Activated gamma-delta T cell (primary cell): ENCODE measurements at places on chromosomes 7 and 10.

DNA sequence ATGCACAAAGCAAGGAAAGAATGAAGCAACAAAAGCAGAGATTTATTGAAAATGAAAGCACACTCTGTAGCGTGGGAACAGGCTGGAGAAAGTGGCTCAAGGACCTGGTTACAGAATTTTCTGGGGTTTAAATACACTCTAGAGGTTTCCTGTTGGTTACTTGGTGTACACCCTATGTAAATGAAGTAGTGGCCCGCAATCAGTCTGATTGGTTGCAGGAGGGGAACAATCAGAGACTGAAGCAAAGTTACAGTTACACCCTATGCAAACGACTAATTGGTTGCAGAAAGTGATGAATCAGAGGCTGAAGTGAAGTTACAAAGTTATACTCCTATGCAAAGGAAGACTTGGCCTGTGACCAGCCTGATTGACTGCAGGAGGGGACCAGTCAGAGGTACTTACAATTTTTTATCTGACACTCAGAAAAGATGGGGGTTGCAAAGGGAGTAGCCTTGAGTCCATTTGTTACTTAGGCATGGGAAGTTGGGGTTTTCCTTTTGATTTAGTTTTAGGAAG, 3.6 kb upstream of the MTPN start:
- no peak for DNase-seq

DNA sequence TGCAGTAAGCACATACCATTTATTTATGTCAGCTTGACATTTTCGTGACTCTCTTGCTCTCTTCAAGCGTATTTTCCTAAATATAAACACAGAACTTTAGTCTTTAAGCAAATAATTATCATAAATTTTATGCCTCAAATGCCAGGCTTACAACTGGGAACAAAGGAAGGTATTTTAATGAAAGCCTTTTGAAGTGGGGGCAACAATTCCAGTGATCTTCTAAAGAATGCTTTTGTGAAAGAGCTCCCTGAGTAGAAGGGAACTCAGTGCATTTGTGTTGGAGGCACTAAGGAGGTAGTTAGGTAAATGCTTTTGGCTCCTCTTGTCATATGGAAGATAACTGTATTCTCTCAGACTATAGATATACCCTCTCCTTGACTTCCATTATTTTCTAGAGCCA, 104.9 kb downstream of the VPS50 start:
- no peak for DNase-seq

DNA sequence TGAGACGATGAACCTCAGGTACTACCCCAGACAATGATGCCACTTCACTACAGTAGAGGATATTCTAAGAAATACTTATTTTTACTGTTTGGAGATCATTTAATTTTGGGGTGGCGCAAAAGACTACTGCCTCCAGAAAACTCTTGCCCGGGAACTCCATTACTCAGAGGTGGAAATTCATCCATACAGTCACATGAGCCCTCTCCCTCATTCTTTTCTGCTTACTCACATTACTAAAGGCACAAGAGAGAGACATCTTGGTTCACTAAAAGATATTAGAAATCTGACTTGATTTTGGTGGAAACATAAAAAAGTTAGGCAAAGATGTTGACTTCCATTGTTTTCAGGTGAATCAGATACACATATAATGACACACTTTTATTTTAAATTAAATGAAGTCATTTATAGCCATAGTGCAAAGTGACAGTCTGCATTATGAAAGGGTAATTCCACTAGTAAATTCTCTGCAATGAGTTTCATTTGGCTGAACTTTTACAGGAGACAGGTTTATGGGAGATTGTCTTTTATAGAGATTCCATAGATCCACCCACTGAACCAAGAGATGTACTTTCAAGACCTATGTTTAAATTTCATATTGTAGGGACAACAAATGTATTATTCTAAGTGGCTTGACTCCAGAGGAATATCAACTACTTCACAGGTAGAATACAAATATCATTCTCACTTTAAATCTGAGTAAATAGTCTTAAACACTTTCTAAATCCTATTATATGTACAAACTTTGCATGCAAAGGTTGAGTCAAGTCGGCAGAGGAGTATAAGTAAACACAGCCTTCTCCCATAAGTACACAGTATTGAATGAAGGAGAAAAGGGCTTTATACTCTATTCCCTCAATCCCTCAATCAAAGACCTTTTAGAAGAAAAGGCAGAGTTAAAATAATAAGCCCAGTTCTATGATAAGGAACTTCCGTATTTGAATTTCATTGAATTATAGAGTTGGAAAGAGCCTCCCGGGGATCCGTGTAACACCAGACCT, 18.8 kb downstream of the NEBL start:
- no peak for DNase-seq

DNA sequence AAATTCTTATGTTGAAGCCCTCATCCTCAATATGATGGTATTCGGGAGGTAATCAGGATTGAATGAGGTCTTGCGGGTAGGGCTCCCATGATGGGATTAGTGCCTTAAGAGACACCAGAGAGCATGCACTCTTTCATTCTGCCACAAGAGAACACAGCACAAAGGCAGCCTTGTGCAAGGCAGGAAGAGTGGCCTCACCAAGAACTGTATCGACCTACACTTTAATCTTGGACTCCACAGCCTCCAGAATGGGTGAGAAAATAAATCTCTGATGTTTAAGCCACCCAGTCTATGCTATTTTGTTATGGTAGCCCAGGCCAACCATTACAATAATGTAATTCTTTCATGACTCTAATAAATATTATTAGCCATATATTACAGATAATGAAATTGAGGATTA, 8.4 kb downstream of the SEM1 start:
- DNase-seq = no peak

DNA sequence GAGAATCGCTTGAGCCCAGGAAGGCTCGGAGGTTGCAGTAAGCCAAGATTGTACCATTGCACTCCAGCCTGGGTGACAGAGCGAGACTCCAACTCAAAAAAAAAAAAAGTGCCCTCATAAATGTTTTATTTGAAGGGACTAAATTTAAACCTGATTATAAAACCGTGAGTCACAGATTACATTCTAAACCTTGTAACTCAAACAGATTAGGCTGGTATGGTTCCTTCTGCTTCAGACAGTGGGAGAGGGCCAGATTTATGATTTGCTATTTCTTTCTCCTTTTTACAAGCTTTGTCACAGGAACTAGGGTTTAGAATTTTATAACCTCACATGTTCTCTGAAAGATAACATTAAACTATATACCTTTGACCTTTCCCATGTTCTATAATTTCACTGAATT, 801.2 kb upstream of the ZWINT start:
- DNase-seq = no peak
